G401 (cell line): ENCODE measurements at places on chromosomes 11 and 22. TPM values are rescaled to one million over a fixed set of nuclear protein-coding genes. Genes with fewer than 3 reads are reported as not detected.

- DNase-seq: no peak
Measured at GRCh38 chr11:8720868-8721608, 38.4 kb downstream of the RPL27A start.

DNA sequence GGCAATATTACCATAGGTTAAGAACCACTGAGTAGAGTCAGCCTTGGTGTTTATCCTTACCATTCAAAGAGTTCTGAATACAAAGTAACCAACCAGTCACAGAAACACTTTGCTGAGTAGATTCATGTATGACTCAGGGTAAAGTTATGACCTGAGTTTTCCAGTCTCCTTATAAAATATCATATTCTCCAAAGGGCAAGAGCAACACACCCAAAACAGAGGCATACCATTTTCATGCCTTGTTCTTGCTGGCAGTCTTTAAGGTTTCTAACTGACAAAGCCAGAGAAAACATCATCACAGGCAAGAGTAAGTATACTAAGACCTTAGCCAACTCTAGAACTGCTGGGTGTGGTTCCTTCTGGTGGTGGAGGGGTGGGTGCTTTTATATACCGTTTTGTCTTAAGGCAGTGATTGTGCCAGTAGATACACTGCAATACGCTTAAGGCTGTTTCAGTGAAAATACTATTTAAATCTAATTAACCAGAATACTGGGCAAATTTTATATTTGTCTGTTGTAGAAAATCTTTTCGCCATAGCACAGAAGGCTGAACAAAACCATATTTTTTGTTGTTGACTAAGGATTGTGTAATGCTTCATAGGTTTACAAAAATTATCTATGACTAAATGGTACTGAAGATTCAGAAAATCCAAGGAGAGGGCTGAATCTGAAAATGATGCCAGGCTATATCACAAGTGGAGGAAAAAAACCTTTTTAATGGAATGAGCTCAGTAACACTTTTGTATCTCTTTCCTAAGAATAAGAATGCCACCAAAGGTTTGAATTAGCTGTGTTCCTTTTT, 3.0 kb downstream of the ATL3 start:
- DNase-seq: no peak

- DNase-seq: no peak
Measured at GRCh38 chr11:27166130-27166529, 125.5 kb downstream of the BBOX1 start.

The CABP2 gene
- not detected in 2 replicates for total RNA-seq

The SLC5A1 gene
- not detected in 2 replicates for total RNA-seq
